ENCODE measurements at places on chromosomes 11 and 22.

DNA sequence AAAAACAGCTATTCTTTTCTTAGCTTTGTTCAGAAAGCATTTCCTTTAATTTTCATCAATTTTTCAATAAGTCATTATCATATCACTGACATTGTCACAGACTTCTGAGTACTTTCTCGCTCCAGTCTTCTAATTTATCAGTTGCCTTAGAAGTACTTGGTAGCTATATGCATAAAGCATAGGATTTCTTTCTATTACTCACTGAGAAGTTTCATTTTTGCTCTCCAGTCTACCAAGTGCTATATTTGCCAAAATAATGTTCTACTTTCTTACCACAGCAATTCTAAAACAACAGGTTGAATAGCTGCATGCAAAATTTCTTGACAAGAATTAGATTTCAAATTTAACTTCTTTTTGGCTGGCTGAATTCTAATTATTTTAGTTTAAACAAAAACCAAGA, 116.3 kb downstream of the STK33 start:
- DNase-seq = no peak

- no peak for DNase-seq
Observed at GRCh38 chr11:68256331-68256741, 15.4 kb downstream of the C11orf24 start.

DNA sequence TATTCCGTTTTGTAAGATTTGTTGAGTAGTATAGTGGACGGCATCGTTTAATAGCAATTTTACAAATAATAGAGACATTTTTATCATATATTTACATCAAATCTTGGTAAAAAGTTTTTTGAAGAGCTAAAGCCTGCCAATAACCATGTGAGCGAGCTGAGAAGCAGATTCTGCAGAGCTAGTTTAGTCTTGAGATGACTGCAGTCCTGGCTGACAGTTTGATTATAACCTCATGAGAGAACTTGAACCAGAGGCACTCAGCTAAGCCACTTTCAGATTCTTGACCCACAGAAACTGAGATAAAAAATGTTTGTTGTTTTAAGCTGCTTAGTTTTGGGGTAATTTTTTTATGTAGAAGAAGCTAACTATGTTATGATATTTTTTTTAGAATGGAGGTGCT, 78.9 kb downstream of the PDE3B start:
- DNase-seq = no peak

DNA sequence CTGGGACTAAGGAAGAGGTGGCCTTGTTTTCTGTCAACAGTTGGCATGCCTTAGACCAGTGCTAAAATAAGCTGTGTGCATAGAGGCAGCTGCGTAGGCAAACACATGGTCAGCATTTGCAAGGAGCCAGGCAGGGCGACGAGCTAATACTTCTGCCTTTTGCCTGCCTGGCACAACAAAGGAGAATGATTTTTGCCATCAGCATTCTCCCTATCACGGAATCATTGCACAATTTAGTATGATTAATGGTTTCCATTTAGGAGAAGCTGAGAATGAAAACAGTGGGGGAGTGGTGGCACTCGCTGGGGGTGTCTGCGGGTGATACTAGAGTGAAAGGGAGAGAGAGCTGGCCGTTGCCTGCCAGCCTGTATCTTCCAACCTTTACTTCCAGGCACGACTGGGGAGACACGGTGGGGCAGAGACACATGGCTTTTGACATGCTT, 336.0 kb downstream of the CADM1 start:
- DNase-seq = no peak

- no peak for DNase-seq
Observed at GRCh38 chr11:131033151-131033651, 116.9 kb upstream of the SNX19 start.

- peak; percentile 74 for DNase-seq
Observed at GRCh38 chr22:18024276-18024939, at the start of gene MICAL3. Gene MICAL3 (minus strand): TSS chr22:18024561. CDS start chr22:17906812, 117,749 bp downstream.

- DNase-seq = no peak
Observed at GRCh38 chr22:47848184-47848920, 1085.9 kb downstream of the TBC1D22A start.

DNA sequence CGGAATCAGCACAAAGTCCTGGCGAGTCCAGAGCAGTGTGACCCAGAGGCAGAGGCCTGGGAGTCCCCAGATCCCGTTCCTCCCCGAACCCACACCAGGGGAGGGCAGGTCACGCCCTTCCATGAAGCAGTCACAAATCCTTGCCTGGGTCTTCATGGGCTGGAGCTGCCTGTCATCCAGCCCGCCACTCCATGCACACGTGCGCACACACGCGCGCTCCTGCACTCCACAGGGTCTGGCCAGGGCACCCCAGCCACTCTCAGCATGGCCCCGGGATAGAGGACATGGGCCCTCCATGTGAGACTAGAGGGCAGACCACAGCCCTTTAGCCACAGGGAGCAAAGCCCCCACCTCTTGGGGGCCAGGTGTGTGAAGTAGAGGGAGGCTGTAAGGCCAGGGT, 5.7 kb upstream of the TNFRSF13C start:
- DNase-seq = no peak

DNA sequence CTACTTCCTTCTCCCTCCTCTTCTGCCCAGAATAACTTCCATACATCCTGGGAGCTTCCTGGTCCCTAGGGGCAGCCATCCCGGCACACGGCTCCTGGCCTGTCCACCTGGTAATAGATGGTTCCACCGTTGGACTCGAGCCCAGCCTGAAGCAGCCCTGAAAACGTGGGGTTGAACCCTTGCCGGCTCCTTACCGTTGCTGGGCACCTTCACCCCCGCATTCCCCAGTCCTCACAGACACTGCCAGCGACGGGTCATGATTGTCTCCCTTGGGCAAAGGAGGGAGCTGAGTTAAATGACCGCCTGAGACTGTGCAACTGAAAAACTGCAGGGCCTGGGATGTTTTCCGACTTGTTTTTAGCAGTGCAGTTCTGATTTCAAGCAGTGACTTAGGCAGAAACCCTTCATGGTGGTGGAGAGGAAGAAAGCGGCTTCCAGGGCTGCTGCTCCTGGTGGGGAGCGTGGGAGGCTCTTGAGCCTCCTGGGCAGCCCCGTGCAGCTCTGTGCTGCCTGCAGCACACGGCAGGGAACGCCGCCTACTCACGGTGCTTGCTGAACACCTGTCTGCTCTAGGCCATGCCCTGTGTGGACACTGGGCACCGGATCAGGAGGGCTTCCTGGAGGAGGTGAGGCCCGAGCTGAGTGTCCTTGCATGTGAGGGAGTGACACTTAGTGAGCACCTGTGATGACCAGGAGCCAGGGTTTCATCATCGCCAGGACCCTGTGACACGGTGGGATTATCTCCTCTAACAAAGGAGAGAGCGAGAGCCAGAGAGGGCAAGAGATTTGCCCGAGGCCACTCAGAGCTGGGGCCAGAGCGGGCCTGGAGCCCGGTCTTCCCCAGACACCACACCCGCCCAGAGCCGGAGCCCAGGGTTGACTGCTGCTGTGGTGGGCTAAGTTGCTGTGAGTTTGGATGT, 77.4 kb downstream of the FBLN1 start:
- no peak for DNase-seq

Measured in activated CD8-positive, alpha-beta memory T cell treated with anti-CD3 and anti-CD28 coated beads, Interleukin-2, amount 10 ng/mL, durations not matched to agents 7 days and 5 days (primary cell).